CD4-positive, alpha-beta T cell (primary cell): ENCODE measurements at places on chromosomes 1 and 21.

- DNase-seq = no peak
Measured at GRCh38 chr1:938088-938683, 14.5 kb downstream of the SAMD11 start.

DNA sequence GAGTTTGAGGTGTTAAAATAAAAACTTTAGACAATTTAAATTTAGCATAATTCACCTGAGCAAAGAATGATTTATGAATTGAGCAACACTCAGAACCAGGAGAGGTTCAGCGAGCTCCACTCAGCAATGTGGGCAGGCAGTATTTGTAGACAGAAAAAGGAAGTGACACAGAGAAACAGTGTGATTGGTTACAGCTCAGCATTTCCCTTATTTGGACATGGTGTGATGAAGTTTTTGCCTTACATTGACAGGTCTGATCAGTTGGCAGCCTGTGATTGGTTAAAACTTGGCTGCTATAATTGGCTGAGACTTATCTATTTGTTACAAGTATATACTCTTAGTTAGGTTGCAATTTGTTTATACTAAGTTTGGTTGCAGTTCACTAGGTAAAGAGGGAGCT, 621.2 kb upstream of the PRMT6 start:
- no peak for DNase-seq

DNA sequence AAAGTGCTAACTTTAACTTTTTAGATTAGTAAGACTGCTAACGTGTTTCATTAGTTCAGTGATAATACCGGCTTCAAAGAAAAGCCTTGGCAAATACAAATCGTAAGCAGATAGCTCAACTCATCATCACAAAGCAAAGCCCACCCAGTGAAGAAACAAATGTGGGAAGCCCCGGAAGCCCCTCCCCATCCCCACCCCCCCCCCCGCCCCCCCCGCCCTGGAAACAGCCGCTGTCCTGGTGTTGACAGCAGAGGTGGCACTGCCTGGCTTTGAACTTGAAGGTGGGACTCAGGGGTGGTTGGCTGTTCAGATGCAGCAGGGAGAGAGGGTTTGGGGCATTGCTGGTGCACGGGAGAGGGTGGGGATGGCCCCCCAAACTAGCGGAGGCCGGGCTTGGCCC, 14.1 kb downstream of the PDXK start:
- no peak for DNase-seq

DNA sequence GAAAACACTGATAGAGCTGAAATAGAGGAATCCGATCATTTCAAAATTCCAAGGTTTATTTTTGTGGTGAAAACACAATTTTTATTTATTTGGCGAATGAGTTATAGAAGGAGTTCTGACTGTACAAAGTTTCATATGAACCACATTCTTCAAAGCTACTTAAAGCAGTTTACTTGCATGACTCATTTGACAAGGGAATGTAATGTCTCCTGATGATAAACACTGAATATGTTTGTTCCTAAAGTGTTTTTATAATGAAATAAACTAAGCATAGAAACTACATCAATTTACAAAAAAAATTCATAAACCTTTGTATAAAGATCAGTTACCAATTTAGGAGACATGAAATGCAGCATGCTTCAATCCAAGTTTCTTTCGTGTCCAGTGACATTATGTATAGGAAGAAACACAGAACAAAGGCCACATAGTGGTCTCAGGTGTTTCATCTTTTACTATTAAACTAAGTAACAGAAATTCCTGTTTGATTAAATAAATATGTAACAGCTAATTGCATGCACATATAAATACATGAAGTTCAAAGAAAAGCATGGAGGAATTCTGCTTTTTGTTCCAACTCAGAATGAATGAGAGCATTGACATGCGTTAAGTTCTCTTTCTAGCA, 2.5 kb downstream of the PRKACB start:
- DNase-seq = no peak

GRCh38 chr1:246647513-246647912, 76.7 kb upstream of the SCCPDH start:
- DNase-seq = no peak

GRCh38 chr1:226135059-226135651, 51.4 kb downstream of the ACBD3 start:
- no peak for DNase-seq

- no peak for DNase-seq
Measured at GRCh38 chr1:104163912-104164476, 414.3 kb downstream of the AMY1C start.

- no peak for DNase-seq
Measured at GRCh38 chr21:33367309-33367973, 35.8 kb upstream of the IFNGR2 start.

DNA sequence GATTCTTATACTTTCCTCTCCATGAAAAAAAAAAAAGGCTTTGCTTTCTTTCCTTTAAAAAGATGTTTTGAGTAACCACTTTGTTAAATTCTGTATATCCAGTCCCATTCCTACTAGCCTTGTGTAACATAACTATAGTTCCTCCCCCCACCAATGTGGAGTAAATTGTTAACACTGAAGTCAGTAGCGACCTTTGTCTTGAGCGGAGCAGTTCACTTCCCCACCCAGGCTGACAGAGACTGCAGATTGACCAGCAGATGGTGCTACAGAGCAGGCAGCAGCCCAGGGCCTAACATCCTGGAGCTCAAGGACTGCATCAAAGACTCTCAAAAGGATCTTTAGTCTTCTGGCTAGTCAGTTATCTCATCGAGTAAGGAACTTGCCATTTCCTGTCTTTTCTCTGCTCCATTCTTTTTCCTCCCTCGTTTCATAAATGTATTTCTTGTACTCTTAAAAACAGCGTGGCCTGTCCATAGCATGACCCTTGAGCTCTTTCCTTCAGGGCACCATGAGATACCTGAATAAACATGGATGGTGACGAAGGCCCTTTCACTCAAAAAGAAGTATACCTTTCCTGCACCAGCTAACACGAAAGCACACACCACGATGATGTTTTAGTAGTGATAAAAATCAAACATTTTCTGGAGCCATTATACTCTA, 503.5 kb upstream of the PKN2 start:
- DNase-seq = peak; percentile 49

GRCh38 chr1:45929257-45929687, 125.9 kb downstream of the MAST2 start:
- no peak for DNase-seq

DNA sequence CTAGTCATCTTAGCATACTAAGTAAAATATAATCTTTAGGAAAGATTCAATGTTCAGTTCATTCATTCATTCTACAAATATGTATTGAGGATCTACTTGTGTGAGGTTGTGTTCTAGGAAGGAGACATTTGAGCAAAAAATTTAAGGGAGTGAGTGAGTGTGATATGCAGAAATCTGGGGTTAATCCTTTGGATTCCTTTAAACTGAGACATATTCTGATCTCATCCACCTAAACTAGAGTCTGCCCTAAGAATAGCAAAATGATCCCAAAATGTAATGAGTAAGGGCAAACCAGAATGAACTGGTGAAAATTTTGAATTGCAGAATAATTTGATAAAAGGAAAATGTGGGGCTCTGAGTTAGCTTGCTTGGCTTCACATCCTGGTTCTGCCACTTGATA, 8.6 kb downstream of the UBE2U start:
- DNase-seq = no peak

DNA sequence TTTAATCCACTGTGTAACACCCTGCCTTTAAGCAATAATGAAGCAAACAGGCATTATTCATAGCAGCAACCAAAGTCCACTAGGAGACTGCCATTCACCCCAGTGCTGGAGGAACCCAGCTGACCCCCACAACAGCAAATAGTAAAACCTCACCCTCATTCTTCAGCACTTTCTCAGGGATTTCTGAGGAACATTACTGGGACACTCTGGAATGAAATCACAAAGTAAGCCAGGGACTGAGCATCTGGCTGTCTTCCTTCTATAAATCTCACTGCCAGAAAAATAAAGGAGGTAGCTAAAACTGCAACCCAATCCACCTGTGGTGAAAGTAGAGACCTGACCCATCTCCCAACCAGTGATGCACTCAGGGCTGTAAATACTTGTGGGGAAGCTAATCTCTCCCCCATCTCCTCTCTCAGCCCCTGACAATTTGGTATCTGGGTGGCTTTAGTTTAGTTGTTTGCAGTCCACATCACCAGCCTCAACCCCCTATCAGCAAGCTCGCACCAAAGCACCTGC, 47.1 kb downstream of the COL6A1 start:
- no peak for DNase-seq

GRCh38 chr1:167467126-167467710, 51.1 kb downstream of the CD247 start:
- no peak for DNase-seq

- no peak for DNase-seq
Measured at GRCh38 chr21:22881131-22881530, 1882.9 kb downstream of the NCAM2 start.
